ENCODE measurements at places on chromosomes 3 and 15.

- DNase-seq = no peak
Measured at GRCh38 chr3:184868477-184868876, 56.5 kb downstream of the VPS8 start.

DNA sequence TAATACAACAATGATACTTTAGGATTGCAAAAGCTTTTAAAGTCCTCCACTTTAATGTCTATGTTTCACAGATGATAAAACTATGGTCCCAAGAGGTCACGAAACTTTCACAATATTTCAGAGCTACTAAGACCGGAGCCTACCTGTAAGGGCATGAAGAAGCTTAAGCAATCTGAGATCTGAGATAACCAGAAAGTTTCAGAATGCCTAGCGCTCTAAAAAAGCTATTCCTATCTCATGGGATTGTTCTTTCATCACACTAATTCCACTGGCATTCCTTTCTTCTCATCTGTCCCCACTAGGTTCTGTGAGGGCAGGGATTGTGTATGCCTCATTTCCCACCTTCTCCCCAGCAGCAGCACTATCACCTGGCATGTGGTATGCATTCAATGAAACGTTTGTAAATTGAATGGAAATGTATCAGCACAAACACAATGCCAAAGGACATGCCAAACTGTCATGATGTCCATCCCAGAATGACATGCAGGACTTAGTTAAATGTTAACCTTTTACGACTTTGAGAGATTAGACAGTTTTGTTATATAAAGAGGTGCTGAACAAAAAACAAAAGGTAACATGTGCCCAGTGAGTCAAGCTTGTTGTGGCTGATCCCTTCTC is 104.7 kb upstream of the NR2F2 start:
- no peak for DNase-seq

DNA sequence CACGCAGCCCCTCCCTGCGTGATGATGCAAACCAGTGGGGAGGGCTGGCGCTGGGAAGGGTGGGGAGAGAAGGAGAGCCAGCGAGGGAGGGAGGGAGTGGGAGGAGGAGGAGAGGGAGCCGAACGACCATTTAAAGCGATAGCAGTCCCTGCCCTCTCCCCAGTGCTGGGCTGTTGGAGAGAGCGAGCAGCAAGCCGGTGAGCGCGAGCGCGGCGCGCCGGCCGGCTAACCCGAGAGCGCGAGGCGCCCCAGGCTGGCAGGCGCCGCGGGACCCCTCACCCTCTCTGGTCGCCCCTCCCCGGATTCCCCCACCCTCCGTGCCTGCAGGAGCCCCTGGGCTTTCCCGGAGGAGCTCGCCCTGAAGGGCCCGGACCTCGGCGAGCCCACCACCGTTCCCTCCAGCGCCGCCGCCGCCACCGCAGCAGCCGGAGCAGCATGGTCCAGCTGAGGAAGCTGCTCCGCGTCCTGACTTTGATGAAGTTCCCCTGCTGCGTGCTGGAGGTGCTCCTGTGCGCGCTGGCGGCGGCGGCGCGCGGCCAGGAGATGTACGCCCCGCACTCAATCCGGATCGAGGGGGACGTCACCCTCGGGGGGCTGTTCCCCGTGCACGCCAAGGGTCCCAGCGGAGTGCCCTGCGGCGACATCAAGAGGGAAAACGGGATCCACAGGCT is at the start of gene GRM7:
TSS of gene GRM7 (plus strand) at position 162 of the 671 bp plus-strand sequence.
- DNase-seq = no peak

- DNase-seq = no peak
Measured at GRCh38 chr3:11651900-11652299, 8.2 kb upstream of the VGLL4 start.

GRCh38 chr3:10560060-10560861 is 54.9 kb upstream of the ATP2B2 start:
- peak; percentile 79 for DNase-seq

- DNase-seq = no peak
Measured at GRCh38 chr3:174355505-174355904, 503.6 kb upstream of the NAALADL2 start.

GRCh38 chr3:42705058-42705767 is 2.6 kb upstream of the HHATL start:
- no peak for DNase-seq

DNA sequence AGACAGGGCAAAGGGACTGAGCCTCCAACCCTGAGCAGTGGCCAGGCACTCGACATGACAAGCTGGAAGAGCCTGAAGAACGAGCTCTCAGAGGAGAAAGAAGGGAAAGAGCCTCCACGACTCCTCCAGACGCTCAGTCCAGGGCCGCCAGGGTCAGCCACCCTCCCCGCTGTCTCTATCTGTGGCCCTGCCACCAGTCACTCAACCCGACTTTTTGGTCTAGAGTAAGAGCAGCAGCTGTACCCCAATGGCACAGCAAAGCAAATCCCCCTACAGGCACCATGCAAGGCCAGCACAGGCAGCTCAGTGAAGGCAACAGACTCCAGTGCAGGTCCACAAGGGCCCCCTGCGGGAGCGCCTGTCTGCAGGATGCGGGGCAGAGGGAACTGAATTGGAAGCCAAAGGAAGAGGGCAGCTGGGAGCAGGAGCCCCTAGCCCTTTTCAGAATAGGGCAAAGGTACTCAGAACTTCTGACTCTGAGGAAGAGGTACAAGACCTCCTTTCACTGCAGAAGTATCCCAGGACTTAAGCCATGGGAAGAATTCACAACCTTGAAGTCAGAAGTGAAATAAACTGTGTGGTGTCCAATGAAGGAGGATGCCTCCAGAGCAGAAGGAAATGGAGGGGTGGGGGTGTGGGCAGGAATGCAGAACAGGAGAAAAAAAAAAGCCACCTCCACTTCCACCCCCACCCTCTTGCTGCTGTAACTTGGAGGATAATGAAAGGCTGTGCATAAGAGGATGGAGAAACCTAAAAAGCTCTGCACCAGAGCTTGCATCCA is 8.5 kb upstream of the GRAMD2A start:
- DNase-seq = no peak

DNA sequence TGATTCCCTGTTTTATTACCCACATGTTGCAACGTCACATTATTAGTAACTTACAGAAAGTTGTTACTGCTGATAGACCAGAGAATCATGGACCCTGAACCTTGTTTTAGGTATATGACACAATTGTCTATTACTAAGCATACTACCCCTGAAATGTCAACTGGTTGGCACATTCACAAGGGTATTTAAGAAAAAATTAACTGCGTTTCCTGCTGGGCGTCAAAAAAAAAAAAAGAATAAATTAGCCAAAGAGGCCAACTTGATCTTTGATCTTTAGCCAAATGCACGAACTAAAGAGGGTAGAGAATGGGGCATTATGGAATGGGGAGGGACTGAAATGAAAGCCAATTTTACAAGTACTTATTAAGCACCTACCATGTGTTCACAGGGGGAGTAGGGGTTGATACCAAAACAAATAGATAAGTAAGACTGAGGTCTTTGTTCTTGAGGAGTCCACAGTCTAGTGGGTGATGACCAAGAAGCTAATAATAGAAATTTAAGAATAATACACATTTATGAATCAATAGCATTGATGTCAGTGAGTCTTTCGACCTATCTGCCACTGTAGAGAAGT is 17.8 kb upstream of the MUC13 start:
- DNase-seq = no peak

DNA sequence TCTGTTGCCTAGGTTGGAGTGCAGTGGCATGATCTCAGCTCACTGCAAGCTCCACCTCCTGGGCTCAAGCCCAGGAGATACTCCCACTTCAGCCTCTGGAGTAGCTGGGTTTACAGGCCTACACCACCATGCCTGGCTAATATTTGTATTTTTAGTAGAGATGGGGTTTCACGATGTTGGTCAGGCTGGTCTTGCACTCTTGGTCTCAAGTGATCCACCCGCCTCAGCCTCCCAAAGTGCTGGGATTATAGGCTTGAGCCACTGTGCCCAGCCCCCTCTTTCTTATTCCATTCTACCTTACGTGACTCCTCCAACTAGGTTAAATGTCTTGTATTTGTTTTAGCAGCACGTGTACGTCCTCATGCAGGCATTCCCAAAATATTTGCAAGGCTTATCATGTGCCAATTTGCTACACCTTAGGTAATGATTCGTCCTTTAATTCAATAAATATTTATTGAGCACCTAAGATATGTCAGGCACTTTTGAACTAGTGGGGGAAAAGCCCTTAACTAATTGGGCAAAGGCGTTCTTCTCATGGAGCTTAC is 14.9 kb upstream of the MAGI1 start:
- no peak for DNase-seq

DNA sequence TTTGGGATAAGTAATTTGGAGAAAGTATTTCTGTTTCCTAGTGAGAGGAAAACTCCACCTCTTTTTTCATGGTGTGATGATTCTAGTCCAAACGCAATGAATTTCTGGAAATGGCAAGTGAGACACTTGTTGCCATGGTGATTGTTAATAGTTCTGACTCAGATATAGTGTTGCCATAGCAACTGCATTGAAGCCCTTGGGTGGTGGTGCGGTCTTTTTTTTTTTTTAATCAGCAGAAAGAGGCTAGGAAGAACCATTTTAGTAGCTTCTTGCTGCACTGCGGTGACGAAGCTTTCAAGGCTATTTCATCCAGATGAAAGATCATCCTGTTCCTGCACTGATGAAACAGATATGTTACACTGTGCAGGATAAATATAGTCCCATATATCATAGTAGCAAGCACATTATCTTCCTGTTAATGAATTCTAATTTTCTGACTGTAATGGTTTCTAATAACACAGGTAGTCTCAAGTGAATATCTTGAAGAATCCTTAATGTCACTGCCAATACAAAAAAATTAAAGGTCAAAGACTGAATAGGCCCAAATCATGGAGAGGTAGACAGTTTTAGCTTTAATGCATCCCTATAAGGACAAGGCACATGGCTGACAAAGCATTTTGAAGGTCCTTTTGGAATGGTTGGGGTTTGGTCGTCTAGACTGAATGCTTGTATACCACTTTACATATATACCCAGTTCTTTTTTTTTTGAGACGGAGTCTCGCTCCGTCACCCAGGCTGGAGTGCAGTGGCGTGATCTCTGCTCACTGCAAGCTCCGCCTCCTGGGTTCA is 125.1 kb upstream of the ZBTB20 start:
- DNase-seq = no peak

- peak; percentile 40 for DNase-seq
Measured at GRCh38 chr3:126117212-126117611, 33.3 kb upstream of the SLC41A3 start.
